Stomach (tissue), 19 donors: ENCODE measurements at places on chromosomes 2 and 18. TPM values are rescaled to one million over a fixed set of nuclear protein-coding genes. Genes with fewer than 3 reads are reported as not detected.

The IKZF2 gene
- total RNA-seq = 19.3 TPM

The ATP8B1 gene
- total RNA-seq = 77.6 TPM

The COPS7B gene
- 89.3 TPM for total RNA-seq

The GAREM1 gene
- 5.2 TPM for total RNA-seq

The IL1RL2 gene
- 2.9 TPM for total RNA-seq

The RRM2 gene
- total RNA-seq = 1.2 TPM

The UGT1A10 gene
- total RNA-seq = 2.0 TPM

The NEU4 gene
- not detected for total RNA-seq

The DPP4 gene
- total RNA-seq = 7.6 TPM

The METAP1D gene
- total RNA-seq = 16.2 TPM

The NYAP2 gene
- not detected for total RNA-seq

The GPAT2 gene
- total RNA-seq = 4.1 TPM

GRCh38 chr18:39788383-39788782 is 2166.7 kb upstream of the PIK3C3 start:
- H3K36me3 ChIP-seq = no peaks in the 10 kb centered on the region
- no peaks in the 10 kb centered on the region for H3K27me3 ChIP-seq
- no peak overlapping the region for H3K4me3 ChIP-seq
- no peaks in the 10 kb centered on the region for H3K4me1 ChIP-seq

DNA sequence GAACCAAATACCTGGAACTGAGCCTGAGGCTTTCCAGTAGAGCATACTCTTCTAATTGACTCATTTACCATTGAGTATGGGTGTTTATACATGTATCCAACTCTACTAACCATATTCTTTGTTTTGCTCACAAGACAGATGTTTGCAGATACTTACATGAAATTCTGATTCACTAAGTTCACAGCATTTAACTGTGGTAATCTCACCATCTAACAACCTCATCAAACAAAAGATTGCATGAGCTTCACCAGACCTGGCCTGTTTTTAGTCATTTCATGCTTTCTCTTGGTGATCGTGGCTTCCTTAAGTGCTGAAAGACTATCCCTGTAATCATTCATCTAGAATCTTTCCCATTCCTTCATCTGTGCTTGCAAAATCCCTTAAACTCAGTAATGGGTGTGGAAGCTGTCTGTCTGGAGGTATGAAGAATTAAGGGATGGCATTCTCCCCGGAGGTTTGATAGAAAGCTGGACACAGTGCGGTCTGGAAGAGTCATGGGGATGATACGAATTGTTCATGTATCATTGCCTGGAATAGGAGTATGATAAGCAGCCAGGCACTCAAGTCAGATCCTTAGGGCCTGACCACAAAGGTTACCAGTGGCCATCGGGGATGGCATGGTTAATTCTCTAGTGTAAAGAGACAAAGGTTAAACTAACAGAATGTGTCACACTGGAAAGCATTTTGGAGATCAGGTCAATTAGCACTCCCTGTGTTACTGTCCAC is 42.0 kb upstream of the IL1R1 start:
- peak overlapping the region; percentile 78 for H3K27ac ChIP-seq
- H3K27me3 ChIP-seq = no peaks in the 10 kb centered on the region
- DNase-seq = no peak
- H3K36me3 ChIP-seq = no peaks in the 10 kb centered on the region
- no peak overlapping the region for H3K4me3 ChIP-seq

- no peak overlapping the region for H3K27ac ChIP-seq
- no peaks in the 10 kb centered on the region for H3K27me3 ChIP-seq
- no peaks in the 10 kb centered on the region for H3K4me1 ChIP-seq
- DNase-seq = no peak
- H3K36me3 ChIP-seq = peaks cover 18% of the 10 kb centered on the region
Measured at GRCh38 chr2:196160101-196160500, 11.3 kb downstream of the STK17B start.

- H3K4me1 ChIP-seq = peaks cover 71% of the 10 kb centered on the region
- DNase-seq = no peak
- peak overlapping the region; percentile 70 for H3K27ac ChIP-seq
- no peak overlapping the region for H3K4me3 ChIP-seq
- H3K27me3 ChIP-seq = no peaks in the 10 kb centered on the region
- H3K36me3 ChIP-seq = no peaks in the 10 kb centered on the region
Measured at GRCh38 chr2:46040563-46041155, 256.5 kb upstream of the EPAS1 start.

DNA sequence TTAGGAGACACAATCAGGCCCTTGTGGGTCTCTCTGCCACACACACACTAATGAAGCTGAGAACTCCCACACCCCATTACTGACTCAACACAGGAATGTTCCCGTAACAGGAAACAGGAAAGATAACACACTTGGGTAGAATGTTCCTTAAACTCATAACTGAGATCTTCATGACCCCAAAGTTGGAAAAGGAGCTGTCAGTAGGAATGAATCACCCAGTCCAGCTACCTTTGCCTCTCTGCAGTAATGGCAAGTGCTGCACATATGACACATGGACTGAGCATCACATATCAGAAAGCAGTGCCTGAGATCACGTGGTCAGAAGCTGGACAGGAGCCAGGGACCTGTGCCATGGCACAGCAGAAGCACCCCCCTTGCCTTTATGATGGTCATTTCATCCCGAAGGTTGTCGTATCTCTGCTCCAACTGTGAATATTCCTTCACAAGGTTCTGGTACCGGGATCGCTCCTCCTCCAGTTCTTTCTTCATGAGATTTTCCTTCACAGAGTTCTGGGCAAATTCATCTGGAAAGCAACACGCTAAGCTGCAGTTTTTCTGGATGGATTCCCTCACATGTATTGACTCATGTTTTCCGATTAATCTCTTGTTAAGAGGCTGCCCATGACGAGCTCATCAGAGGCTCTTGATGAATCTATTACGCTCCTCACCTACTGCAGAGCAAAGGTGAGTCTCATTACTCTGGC is 65.4 kb upstream of the ACAA2 start:
- peaks cover 4% of the 10 kb centered on the region for H3K36me3 ChIP-seq
- no peak overlapping the region for H3K27ac ChIP-seq
- no peaks in the 10 kb centered on the region for H3K4me1 ChIP-seq
- no peak for DNase-seq
- no peak overlapping the region for H3K4me3 ChIP-seq
- no peaks in the 10 kb centered on the region for H3K27me3 ChIP-seq

DNA sequence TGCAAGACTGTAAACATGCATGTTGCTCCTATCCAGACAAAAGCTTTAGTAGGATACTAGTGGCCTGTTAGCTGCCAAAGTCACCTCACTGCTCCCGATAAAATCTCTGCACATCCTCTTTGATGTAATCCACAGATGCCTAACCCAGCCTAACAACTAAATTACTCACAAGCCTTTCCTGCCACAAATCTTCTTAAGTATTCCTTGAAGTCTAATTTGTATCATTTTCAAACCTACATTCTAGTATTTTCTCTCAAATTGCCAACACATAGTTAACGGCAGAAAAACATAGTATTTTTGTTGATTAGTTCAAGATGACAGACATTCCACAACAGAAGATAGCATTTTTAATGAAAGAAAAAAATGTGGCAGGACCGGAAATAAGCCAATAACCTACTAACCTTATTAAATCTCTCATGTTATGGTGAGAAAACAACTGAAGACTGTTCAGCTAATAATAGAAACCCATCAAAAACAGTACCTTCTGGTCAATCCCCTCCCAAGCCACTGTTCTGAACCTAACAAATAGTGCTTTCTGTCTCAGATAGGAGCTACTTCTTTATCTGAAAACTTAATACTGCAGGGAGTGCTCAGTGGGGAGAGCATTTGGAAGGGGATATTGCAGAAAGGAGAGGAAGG is at the start of gene MPP4:
Gene MPP4 (minus strand): TSS at position 57 of the 639 bp plus-strand sequence. CDS start 4,690 bp downstream, outside the sequence.
- no peak for DNase-seq
- peaks cover 5% of the 10 kb centered on the region for H3K4me1 ChIP-seq
- H3K27ac ChIP-seq = no peak within 1 kb of the TSS

DNA sequence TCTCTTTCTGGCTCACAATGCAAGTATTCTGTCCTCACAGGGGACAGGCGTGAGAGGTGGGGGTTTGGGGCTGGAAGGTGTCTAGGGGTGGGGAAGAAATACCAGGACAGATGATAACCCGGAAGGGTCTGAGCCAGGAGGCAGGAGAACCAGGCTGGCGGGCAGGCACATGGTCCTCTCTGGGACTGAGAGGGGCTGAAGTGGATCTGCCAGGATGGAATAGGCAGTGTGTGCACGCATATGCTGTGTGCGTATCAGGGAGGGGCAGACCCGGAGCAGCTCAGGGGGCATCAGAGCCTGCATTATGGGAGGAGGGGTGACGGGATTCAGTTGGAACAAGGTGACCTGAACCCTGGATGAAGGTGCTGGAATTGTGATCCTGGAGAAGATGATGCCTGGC is 157.3 kb downstream of the DYSF start:
- H3K27me3 ChIP-seq = no peaks in the 10 kb centered on the region
- H3K4me1 ChIP-seq = peaks cover 18% of the 10 kb centered on the region
- no peak overlapping the region for H3K27ac ChIP-seq
- no peak overlapping the region for H3K4me3 ChIP-seq
- no peak for DNase-seq

GRCh38 chr2:53751728-53752127 is 15.9 kb upstream of the CHAC2 start:
- H3K36me3 ChIP-seq = peaks cover 12% of the 10 kb centered on the region
- no peak for DNase-seq
- H3K27me3 ChIP-seq = no peaks in the 10 kb centered on the region

- H3K27ac ChIP-seq = no peak overlapping the region
- no peak for DNase-seq
- H3K4me1 ChIP-seq = no peaks in the 10 kb centered on the region
- no peak overlapping the region for H3K4me3 ChIP-seq
Measured at GRCh38 chr2:149816756-149817551, 229.4 kb upstream of the MMADHC start.

DNA sequence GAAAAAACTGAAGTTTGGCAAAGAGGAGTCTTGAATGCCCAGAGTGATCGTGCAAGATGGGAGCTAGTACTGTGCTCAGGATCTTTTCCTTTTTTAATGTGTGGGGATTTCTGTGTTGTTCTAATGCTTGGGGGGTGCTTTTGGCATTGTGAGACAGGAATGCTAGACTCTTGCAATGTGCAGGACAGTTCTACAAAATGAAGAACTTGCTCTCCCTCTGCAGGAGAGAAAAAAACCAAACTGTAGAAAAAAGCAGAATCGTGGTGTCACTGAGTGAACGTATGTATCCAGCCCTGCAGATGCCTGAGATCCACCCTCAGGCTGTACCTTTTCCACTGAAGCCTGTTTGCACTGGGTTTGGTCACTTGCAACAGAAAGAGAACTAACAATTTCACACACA is 12.1 kb upstream of the TTC39C start:
- no peaks in the 10 kb centered on the region for H3K27me3 ChIP-seq
- no peaks in the 10 kb centered on the region for H3K4me1 ChIP-seq
- H3K36me3 ChIP-seq = no peaks in the 10 kb centered on the region
- no peak overlapping the region for H3K27ac ChIP-seq
- DNase-seq = no peak

GRCh38 chr2:88561646-88562388 is 65.4 kb downstream of the EIF2AK3 start:
- no peak overlapping the region for H3K27ac ChIP-seq
- H3K27me3 ChIP-seq = no peaks in the 10 kb centered on the region
- DNase-seq = no peak
- peaks cover 28% of the 10 kb centered on the region for H3K36me3 ChIP-seq
- H3K4me3 ChIP-seq = no peak overlapping the region

DNA sequence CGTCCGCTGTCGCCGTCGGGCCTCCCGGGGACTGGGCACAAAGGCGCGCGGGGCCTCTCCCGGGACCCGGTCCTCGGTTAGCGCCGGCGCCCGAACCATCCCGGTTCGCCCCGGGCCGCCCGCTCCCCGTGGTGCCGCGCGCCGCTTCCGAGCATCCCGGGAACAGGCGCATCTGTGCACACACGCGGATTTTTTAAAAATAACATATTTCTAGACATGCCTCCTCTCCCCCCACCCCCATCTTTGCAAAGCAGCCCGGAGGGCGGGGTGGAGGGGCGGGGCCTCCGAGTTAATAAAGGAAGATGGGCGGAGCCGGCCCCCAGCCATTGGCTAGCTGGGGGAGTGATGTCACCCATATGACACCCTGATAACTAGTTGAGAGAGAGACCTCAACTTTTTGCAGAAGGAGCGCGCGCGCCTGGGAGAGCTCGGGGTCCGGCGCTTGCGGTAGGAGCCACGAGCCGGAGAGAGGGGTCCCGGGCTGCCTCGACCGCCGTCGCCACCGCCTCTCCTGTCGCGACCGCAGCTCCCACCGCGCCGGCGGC is at the start of gene SOX11:
Gene SOX11 (plus strand): TSS at position 400 of the 545 bp plus-strand sequence. CDS start 338 bp downstream, outside the sequence.
- peak within 1 kb of the TSS; percentile 43 for H3K4me3 ChIP-seq
- peaks cover 67% of the 10 kb centered on the region for H3K27me3 ChIP-seq
- no peaks in the 10 kb centered on the region for H3K36me3 ChIP-seq
- H3K27ac ChIP-seq = no peak within 1 kb of the TSS
- H3K4me1 ChIP-seq = peaks cover 44% of the 10 kb centered on the region

DNA sequence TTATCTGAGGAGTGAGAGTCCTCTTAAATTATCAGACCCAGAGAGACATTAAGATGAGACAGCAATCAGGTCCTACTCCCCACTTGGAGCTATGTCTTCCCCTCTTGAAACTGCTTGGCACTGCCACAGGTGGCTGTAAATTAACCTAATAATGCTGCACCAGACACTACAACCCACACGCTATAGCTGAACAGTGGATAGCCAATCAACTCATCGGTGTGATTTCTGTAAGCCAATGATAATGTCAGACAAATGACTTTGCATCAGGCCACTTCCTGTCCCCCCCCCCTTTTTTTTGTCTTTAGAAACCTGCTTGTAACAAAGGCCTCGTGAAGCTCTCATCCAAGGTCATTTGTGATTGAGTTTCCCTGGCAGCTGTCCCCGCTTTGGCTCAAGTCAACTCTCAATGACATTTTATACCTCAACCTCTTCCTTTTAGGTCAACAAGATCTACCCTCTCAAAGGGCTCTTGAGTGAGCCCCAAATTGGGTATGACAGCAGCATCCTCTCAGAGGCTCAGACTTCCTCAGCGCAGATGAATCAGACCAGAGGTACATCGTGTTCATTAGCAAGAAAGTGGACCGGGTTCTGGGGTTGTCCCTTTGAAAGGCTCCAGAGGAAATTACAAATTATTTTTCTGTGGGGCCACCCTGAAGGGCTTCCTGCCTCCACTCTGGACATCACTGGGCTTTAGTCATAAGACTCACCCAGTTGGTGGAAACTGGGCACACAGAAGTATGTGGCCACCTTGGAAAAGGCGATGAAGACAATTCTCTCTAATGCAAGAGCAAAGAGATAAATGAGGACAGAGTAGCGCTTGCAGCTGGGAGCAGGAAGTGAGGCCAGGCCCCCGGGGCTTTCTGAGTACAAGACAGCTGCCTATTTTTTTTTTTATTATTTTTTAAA is 73.6 kb downstream of the COPS8 start:
- no peaks in the 10 kb centered on the region for H3K27me3 ChIP-seq
- DNase-seq = no peak
- no peak overlapping the region for H3K4me3 ChIP-seq

- no peak overlapping the region for H3K4me3 ChIP-seq
- no peaks in the 10 kb centered on the region for H3K36me3 ChIP-seq
- no peak for DNase-seq
- H3K27me3 ChIP-seq = no peaks in the 10 kb centered on the region
Measured at GRCh38 chr2:168993538-168993937, 37.6 kb downstream of the ABCB11 start.

- DNase-seq = peak; percentile 94
- peak overlapping the region; percentile 26 for H3K27ac ChIP-seq
- peaks cover 30% of the 10 kb centered on the region for H3K4me1 ChIP-seq
- H3K36me3 ChIP-seq = no peaks in the 10 kb centered on the region
Measured at GRCh38 chr2:120758181-120759144, 22.8 kb downstream of the GLI2 start.

- no peak for DNase-seq
- peaks cover 100% of the 10 kb centered on the region for H3K36me3 ChIP-seq
- H3K4me3 ChIP-seq = no peak overlapping the region
- H3K27me3 ChIP-seq = no peaks in the 10 kb centered on the region
- peaks cover 18% of the 10 kb centered on the region for H3K4me1 ChIP-seq
- H3K27ac ChIP-seq = peak overlapping the region; percentile 88
Measured at GRCh38 chr2:233270366-233270765, 18.9 kb downstream of the ATG16L1 start.
